AG04450 (cell line): ENCODE measurements at places on chromosomes 4 and X.

GRCh38 chr4:56728512-56728911 is 47.4 kb upstream of the HOPX start:
- DNase-seq: peak; percentile 63

DNA sequence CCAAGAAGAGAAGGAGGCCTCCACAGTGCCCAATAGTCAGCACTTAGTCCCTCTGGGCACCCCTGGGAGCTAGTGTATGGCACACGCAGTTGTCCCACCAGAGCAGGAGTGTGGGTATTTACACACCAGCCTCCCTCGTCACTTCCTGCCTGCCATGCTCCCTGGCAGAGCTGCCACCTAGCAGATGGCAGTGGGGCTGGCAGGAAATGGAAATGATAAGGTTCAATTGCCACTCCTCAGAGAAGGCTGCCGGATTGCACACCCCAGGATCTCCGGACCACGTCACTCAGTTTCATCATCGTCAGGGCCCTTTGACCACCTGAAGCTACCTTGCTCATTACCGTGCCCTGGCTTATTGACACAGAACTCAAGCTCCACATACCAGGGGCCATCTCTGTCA is 173.3 kb upstream of the PSAPL1 start:
- DNase-seq: no peak

DNA sequence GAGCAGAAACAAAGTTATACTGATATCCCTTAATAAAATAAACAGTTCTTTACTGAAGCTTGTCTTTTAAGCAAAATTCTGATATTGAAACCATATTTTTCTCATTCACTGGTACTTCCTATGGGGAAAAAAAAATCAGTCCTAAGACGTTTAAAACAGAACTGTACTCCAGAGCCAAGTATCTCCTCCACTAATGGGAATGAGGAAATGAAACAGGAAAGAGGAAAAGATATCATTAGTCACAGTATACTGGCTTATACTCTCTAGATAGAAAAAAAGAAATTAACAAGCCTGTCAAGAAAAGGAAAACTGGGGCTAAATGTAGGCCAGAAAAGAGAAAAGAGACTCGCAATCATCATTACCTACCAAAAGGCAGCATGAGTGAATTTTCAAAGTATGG is 252.7 kb downstream of the CENPC start:
- DNase-seq: no peak

DNA sequence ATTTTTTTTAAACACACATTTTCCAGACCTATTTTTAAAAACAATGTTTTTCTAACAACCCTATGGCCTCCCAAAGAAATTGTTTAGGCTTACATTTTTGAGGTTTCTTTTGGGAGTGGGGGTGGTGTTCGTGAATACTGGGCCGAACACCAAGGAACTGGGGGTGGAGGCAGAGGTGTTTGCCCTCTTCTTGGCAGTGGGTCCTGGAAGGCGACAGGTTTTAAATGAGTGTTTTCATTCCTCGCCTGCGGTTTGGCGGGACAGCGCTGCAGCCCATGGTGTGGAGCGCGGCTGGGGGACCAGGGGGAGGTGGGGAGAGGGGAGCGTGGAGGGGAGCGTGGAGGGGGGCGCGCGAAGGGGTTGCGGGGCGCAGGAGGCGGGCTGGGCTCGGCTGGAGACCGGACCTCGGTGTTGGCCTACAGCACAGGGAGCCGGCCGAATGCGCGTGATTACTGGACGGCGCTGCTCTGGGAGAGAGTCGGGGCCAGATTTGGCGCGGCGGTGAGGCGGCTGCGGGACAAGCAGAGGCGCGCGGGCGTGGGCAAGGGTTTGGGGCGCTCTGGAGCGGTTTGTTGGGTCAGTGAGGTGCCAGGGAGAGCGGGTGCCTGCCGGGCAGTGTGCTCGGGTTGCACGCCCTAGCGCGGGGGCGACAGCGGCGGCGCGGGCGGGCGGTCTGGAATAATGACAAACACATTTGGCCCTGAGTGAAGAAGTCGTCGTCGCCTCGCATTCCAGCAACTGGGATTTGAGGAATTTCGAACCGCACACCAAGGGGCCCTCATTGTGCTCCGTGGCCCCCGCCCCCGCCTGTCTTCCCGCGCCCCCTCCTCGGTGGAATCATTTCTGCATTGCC is 764 bp downstream of the PDGFRA start:
- DNase-seq: no peak

GRCh38 chrX:137194164-137194563 is 160.4 kb upstream of the GPR101 start:
- DNase-seq: no peak

- DNase-seq: no peak
These were observed 37.6 kb downstream of the GLUD2 start for GRCh38 chrX:121084903-121085611.

GRCh38 chr4:136186650-136187049 is 1345.6 kb downstream of the PCDH18 start:
- DNase-seq: no peak

DNA sequence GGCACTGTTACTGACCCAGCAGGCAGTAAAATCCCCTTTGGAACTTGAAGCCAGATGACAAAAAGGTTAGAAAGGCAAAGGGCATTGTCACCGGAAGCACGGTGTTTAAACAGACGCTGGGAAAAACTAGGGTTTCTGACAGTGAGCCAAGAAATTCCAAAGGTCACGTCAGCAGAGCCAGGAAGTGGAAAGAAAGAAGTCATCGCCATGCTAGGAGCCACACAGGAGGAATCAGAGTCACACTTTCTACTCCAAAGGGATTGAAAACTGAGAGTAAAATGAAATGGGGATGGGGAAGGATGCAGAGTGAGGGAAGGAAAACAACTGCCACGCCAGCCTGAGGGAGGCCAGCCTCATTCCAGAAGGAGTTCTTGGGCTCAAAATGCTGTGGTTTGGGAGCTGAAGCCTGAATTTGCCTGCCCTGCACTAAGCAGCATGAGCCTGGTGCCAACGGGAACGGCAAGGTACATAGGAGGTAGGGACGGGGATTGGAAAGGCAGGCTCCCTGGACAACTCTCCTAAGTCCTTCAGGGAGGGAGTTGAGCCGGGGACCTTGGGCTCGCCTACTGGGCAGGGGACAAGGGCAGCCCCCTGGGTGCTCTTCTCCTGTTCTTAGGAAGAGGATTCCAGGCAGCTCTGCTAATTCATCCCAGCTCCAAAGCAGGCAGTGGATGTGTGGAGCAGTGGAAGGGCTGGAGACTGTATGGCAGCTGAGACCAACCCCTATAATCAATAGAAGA is 66.8 kb downstream of the SOWAHB start:
- peak; percentile 59 for DNase-seq

- no peak for DNase-seq
These were observed 377.0 kb downstream of the ZNF674 start for GRCh38 chrX:46168254-46168653.

DNA sequence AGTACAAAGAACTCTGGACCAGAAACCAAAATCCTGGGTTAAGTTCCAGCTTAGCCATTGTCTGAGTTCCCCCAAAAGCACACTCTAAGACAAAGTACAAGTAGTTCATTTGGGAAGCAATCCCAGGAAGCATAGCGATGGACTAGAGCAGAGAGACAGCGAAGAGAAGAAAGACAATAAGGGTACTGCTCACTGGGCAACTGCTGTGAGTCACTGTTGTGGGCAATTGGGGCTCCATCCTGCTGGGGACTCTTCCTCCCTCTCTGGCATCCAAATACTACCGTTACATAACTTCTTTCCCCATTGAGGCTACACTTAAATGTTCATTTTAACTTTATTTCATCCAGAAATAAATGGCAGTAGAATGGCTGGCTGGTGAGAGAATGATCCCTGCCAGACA is 14.1 kb downstream of the SRPX start:
- DNase-seq: no peak

DNA sequence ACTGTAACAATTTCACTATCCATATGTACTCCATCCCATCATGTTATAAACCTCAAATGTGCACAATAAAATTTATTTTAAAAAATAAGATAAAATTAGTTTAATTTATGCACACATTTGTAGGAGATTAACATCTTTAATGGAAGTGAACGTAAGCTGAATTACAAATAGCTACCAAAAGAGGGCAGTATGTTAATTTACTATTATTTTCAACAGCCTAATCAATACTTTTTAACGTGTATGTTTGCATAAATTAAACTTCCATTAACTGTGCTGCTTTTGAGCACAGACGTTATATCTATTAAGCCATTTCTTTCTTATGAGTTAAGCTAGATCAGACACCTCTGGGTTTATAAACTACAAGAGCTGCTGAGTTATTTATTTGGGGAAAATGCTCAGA is 56.5 kb upstream of the PHKA2 start:
- DNase-seq: no peak

GRCh38 chr4:47054130-47054529 is 22.8 kb downstream of the GABRB1 start:
- DNase-seq: no peak

DNA sequence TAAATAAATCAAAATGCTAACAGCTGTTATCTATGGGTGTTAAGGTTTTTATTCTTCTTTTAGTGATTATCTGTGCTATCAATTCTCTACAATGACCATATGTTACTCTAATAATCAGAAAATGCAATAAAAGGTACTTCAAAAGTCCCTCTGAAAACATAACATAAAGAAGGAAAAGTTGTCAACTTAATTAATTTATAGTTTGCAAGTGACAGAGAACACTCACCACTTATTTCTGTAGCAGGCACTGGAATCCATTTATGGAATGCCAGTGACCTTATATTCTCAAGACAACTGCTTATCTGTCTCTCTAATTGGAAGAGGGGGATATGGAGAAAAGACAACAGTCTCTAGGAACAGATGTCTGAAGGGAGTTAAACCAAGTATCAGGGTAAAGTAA is 25.6 kb upstream of the PLS3 start:
- DNase-seq: no peak

DNA sequence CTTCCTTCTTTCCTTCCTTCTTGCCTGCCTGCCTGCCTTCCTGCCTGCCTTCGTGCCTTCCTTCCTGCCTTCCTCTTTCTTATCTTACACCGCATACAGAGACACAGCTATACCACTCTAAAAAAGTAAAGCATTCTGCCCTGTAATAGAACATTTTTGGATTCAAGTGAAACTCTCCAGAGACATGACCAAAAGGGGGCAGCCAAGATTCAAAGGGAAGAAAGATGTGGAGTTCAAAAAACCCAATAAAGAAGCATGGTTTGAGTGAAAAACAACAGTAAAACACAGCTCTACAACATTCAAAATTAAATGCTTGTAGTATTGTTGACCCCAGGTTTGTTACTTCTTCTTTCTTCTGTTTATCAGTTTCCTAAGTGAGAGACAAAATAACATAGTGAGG is 914.9 kb upstream of the PCDH7 start:
- no peak for DNase-seq

DNA sequence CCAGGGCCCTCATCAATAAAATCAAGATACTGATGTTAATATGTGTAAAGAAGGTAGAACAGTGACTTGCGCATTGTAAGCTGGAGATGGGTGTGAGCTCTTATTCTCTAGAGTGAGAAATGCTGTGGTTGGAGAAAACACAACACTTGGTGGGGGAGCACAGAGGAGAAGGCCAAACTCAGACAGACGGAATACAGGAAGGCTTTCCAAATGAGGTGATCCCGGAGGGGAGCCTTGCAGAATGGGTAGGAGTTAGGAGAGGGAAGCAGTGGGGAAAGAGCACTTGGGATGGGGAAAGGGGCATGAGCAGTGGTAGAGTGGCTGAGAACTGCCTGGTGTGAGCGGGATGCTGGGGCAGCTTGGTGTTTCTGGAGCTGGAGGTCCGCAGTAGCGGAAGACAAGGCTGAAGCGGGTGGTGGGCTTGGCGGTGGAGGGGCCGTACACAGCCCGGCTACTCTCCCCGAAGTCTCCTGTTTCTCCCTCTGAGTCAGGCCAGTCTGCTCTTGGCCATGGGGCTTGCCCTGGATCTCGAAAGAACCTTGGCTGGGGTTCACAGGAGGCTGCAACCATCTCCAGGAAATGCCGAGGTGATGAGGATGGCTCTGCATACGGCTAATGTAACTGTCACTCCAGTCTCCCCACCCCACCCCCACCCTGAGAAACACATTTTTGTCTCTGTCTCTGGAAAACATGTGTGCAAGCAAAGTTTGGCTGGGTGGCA is 11.3 kb upstream of the PLAC1 start:
- peak; percentile 78 for DNase-seq

GRCh38 chr4:143411527-143412419 is 75.1 kb downstream of the GAB1 start:
- DNase-seq: no peak

GRCh38 chr4:1512738-1513660 is 106.8 kb upstream of the NKX1-1 start:
- DNase-seq: no peak

- DNase-seq: no peak
These were observed 25.9 kb downstream of the METTL14 start for GRCh38 chr4:118711052-118711451.

DNA sequence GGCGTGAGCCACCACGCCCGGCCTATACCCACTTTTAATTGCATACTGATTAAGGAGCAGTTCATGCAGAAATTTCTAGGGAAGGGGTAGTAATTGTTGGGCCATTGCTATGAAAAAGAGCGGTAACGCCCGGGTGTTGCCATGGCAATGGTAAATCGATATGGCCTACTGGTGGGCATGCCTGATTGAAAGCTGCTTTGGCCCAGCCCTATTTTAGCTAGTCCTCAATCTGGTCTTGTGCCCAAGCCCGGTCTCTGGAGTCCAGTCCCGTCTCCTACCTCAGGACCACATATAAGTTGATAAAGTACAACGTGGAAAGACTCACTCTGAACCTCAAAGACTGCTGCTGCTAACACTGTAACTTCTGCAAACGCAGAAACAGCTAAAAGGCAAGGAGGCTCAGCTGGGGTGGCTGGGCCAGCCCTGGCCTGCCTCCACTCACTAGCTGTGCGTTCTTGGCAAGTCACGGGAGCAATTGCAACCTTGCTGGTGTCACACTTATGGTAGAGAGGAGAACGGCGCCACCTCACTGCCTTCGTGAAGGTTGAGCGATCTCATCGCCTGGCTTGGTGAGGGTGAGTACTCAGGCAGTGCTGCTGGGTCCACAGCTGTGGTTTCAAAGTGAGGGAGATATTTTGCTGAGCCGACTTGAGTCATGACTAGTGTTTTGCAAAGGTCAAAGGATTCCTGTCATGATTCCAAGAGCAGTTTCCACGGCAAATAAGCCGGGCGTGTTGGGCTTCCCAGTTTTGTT is 57.0 kb upstream of the GRPEL1 start:
- peak; percentile 85 for DNase-seq

DNA sequence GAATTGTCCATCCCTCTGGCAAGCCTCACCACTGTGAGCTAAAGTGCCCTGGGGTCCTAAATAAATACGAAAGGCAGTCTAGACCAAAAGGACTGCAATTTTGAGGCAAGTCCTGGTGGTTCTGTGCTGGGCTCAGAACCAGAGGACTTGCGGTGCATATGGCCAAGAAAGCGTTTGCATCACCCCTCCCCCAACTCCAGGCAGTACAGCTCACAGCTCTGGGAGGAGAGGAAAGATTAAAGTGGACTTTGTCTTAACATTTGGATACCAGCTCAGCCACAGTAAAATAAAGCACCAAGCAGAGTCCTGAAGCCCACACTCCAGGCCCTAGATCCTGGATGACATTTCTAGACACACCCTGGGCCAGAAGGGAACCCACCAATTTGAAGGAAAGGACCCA is 24.9 kb downstream of the RNF128 start:
- DNase-seq: no peak

GRCh38 chr4:140150636-140150885 is 3.4 kb downstream of the MAML3 start:
- DNase-seq: no peak

GRCh38 chr4:147516133-147516532 is 35.2 kb downstream of the EDNRA start:
- no peak for DNase-seq
